ENCODE measurements at places on chromosomes 1 and 21.

GRCh38 chr1:214066936-214067335, 79.2 kb downstream of the PROX1 start:
- DNase-seq: no peak

- DNase-seq: no peak
Measured at GRCh38 chr1:87263785-87264184, 64.9 kb upstream of the LMO4 start.

- DNase-seq: no peak
Measured at GRCh38 chr1:63537940-63538339, 14.6 kb downstream of the EFCAB7 start.

DNA sequence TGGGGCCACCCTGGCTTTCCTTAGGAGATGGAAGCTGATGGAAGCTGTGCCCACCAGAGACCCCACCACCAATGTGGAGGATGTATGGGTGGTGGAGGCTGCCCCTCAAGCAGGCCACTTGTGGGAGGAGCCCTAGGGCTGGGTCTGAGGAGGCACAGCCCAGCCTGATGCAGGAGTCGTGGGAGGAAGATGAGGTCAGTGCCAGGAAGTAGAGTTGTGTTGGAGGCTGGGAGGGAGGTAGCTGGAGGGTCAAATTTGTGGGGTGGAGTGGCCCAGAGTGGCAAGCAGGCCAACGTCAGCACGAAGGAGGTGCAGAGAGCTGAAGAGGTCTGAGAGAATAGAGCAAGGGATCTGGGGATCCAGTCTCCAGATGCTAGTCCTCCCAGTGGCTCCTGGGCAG, 119.0 kb upstream of the USP24 start:
- no peak for DNase-seq

- DNase-seq: no peak
Measured at GRCh38 chr21:42452401-42453223, 43.4 kb downstream of the RSPH1 start.

DNA sequence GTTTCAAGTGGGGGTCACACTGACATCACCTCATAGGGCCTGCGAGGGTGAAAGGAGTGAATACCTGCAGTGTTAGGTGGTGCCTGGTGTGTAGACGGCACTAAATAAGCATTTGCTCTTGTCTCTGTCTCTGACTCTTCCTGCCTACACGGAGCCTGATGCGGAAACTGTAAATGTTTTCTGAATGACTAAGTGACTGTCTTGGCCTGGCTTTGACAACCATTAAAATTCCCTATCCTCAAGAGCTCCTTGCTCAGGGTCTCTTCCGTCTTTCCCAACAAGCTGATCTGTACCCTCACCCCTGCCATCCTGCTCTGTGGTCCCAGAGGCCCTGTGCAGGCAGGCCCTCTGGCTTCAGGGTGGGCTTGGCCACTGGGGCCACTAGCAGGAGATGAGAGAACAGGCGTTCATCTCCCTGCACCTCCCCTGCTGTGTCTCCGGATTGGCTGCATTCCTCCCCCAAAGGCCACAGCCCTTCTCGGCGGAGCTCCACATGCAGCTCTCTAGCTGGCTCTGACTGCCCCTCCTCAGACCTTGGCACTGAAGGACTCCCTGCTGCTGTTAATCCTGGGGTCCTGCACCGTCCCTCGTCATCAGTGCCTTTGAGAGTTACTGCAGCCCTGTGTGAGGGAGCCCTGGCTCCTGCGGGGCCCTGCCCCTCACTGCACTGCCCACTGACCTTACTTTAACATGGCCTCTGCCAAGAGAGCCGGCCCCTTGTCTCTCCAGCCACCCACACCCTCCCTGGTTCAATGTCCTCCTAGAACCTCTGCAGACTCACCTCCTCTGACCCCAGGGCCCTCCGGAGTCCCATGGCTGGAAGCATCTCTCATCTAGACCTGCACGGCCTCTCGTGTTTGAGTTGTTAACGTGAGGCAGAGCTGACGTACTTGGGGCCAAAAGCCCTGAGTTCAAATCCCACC, 211.1 kb downstream of the MATN1 start:
- DNase-seq: no peak

- DNase-seq: no peak
Measured at GRCh38 chr1:236907205-236907604, 97.0 kb downstream of the MT1HL1 start.

DNA sequence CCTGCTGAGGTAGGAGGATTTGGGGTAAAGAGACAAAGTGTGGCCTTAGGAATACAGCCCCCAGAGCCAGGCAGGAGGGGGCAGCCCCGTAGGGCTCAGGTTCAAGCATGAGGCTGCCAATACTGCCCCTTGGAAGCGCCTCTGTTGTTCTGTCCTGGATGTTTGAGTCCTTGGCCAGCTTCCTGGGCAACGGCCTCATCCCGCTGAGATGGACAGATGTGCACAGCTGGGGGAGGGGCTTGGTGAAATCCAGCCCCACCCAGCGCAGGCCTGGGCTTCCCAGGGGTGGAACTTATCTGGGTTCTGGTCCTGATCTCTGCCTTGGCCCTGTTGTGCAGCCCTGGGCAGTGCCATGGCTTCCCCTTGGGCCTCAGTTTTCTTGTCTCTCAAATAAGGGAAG, 34.8 kb upstream of the MAN1C1 start:
- DNase-seq: no peak

DNA sequence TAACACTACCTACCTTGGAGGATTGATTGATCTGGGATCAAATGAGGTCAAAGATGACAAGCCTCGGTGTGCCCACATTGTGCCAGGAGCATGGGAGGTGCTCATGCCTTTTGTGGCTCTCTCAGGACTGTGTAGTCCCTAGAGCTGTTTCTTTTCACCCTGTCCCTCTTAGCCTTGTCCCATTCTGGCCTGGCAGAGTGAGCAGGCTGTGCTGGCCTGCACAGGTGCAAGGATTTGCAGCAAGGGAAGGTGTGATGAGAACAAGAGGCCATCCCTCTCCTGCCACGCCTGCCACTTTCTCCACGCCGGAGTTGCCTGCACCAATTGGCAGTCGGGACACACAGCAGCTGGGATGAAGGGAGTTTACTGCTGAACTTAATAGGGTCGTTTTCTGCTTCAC, 410.6 kb upstream of the VAMP3 start:
- DNase-seq: no peak

GRCh38 chr1:248872752-248873408, 14.0 kb upstream of the ZNF692 start:
- peak; percentile 56 for DNase-seq

- DNase-seq: no peak
Measured at GRCh38 chr21:31335957-31336738, 7.9 kb downstream of the TIAM1 start.

GRCh38 chr1:180860535-180860934, 52.2 kb upstream of the KIAA1614 start:
- no peak for DNase-seq

- DNase-seq: no peak
Measured at GRCh38 chr1:36879613-36880012, 154.7 kb downstream of the GRIK3 start.

DNA sequence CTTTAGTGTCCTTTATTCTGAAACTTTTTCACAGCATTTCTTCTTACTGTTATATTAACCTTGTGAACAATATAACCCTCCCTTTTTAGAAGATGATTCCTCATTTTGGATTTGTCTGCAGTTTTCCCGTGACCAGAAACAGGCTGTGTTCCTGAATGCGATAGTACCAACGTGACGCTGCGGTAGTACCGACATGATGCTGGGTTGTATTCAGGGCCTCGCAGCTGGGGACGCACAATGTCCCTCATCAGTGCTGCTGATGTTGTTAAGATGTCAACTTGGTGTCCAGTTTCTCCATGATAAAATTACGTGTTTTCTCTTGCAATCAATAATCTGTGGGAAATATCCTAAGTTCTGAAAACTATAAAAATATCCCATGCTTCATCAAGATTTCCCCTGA, 761.4 kb upstream of the TPTE start:
- DNase-seq: no peak

- no peak for DNase-seq
Measured at GRCh38 chr1:163785868-163786405, 464.2 kb downstream of the NUF2 start.

DNA sequence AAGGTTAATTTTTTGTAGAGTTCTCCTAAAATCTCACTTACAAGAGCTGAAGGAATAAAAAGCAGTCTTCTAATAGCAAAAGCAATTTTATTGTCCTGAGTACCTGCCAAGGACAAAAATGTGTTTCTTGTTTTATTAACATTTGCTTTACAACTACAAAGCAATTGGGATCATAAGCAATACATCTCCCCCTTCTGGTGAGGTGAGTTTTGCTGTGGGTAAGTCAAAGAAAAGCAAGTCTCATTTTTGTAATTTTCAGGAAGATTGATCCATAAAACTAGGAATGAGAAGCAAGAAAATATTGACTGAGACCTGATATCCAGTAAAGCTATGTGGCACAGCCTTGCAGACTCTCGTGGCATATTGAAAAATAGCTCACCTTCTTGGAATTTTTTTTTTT, 2162.7 kb downstream of the NCAM2 start:
- no peak for DNase-seq

DNA sequence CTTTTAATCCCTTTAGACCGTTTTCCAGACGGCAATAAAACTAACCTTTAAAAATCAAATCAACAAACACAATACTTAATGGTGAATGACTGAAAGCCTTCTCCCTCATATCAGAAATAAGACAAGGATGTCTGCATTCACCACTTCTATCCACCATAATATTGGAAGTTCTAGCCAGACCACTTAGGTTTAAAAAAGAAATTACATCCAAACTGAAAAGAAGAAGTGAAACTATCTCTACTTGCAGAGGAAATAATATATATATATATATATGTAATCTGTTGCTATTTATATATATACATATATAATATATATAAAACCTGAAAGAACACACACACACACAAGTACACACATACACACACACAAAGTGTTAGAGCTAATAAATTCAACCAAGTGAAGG, 100.4 kb downstream of the BRINP3 start:
- DNase-seq: no peak

DNA sequence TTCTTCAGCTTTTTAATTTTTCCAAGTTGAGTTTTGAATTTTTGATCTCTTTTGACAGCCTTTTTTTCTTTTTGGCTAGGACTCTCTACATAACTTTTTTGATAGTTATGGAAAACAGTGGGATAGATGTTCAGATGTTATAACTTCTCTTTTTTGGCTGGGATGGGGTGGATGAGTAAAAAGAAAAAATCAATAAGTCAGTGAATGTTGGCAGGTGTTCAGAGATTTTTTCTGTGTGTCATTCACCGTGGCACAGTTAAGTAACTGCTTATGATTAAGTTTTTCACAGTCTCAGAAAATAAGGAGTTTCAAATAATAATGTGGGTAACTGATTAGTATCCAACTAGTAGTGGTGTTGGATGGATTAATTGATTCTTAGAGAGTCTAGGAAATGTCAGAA, 24.0 kb downstream of the HS2ST1 start:
- DNase-seq: no peak

- no peak for DNase-seq
Measured at GRCh38 chr21:35217504-35218060, 168.5 kb upstream of the RUNX1 start.

DNA sequence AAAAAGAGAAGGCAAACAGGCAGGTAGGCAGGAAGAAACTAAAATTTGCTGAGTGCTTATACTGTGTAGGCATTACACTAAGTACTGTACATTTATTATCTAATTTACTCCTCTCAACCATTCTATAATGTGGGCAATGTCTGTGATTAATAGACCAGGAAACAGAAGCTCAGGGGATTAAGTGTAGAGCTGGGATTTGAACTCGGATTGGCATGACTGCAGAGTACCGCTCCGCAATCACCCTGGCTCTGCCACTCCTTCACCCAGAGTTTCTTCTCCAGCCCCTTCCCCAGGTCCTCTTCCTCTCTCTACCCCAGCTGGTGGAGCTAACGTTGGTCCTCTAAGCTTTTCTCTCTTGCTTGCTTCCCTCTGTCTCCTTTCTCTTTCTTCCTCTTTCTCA, 11.5 kb upstream of the S100A2 start:
- no peak for DNase-seq

DNA sequence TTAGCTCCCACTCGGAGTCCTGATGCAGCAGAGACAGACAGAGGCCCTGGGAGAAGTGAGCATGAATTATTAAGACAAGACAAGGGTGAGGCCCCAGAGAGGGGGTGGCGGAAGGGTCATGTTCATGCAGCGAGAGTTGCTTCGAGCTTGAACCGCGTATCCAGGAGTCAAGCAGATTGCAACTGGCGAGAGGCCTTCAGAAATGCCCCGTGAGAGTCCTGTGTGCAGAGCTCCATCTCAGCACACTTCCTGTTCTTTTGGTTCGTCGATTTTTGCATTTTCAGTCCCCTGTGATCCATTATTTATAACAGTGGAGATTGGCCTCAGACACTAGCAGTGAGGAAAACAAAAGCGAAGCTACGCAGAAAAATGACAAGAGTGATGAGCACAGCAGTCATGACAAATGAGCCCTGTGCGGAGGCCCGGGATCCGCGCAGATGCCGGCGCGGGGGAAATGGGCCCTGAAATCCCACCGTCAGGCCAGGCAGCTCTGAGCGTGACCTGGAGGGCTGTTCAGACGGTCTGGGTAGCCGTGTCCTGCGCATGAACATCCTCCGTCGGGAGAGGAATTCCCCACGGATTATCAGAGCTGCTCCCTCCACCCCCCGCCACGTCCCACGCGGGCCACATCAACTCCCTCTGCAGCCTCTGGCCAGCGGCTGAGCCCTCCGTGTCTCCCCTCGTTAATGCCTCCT, 15.0 kb downstream of the PDE9A start:
- DNase-seq: no peak

DNA sequence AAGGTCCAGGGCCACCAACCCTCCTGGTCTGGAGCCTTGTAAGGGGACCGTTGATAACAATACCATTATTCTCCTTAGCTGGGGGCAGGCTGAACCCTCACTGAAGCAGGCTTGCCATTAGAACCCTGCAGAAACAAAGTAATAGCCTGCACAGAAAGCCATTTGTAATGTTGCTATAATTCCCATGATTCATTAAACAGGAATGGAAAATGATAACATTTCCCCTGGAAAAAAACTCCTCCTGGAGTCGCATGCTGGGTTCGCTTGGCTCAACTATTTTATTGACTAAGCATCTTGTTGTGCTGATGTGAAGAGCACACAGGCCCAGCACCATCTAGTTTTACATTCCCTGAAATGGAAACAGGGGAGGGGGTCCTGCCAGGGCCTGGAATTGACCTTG, 155.6 kb upstream of the CSF3R start:
- DNase-seq: no peak
